NCI-H2081 treated with DMSO at 0.1 percent for 48 hours (cell line): ENCODE measurements at places on chromosomes 5 and 9.

- DNase-seq = no peak
These were observed 209.0 kb downstream of the CSNK1G3 start for GRCh38 chr5:123720955-123721354.

DNA sequence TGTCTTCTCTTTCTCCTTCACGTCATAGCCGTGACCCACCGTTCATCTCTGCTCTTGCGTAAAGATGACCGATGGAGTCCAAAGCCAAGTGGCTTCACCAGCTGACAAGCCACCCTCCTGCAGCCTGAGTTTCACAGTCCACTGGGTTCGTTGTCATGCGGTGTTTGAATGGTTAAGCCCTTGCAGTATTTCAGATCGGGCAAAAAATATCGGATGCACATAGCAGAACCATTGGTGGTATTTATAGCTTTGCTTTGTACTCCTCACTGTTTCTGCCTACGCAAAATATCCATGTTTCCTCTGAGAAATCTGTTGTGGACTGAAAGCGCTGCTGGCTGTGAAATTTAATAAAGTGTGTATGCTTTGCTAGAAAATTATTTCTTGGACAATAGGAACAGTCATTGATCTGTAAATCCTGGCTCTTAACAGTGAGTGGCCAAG lies 34.5 kb upstream of the NCS1 start:
- DNase-seq = no peak

- DNase-seq = no peak
These were observed 73.9 kb downstream of the WNK2 start for GRCh38 chr9:93257808-93258331.

GRCh38 chr5:55021821-55022220 lies 2.2 kb upstream of the GZMK start:
- DNase-seq = no peak

DNA sequence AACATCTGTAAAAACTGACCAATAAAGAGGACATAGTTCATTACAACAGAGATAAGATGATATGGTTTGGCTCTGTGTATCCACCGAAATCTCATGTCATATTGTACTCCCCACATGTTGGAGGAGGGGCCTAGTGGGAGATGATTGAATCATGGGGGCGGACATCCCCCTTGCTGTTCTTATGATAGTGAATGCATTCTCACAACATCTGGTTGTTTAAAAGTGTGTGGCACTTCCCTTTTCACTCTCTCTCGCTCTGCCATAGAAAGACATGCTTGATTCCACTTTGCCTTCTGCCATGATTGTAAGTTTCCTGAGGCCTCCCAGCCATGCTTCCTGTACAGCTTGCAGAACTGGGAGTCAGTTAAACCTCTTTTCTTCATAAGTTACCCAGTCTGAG lies 292.8 kb downstream of the SLF1 start:
- DNase-seq = no peak
